ENCODE measurements at places on chromosomes 7 and 10.

DNA sequence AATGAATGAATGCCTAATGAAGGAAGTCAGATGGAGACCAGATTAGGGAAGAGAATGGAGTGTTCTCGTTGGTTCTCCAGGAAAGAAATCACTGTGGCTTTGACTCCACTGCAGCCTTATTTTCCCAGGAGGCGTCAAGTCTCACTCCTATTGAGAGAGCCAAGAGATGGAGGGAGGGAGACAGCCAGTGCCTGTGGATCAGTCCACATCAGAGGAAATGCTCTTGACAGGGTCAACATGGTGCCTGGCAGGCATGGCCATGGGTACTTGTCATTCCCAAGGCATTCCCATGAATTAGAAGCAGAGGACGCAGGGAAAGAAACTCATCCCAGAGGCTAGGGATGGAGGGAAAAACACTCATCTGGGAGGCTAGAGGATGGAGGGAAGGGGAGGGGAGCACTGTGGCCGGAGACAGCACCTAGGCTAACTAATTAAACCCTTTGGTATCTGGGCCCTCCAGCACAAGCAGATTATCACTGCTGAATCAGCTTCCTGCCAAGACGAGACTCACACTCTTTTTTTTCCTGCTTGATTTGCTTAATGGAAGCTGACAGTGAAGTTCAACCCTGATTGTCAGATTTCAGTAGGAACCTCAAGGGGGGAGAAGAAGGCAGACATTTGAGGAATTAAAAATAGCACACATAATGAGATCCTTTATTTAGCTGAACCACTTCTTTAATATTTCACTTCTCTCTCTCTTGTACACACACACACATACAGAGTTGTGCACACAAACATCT is 1233.2 kb upstream of the AUTS2 start:
- DNase-seq: no peak

DNA sequence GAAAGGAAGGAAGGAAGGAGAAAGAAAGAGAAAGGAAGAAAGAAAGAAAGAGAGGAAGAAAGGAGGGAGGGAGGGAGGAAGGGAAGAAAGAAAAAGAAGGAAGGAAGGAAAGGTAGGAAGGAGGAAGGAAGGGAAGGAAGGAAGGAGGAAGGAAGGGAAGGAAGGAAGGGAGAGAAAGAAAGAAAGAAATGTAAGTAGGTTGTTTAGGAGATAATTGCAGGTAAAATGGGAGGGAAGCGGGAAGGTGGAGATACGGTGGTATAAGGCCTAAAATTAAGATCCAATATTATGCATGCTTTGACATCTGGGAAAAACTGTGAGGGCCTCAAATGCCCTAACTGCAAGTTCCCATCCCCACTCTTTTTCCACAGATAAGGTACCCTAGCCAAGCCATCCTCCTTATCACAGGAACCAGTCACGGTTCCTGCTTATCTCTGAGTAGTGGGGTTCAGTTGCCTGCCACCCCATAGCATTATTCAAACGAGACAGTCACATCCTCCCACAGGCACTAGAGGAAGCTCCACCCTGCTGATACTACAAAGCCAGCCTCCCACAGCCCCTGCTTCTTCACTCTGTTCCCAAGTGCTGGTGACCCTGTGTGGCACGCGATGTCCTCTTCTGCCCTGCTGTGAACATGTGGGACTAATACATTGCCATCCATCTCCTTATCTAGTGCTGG is 28.7 kb downstream of the ST8SIA6 start:
- DNase-seq: no peak

DNA sequence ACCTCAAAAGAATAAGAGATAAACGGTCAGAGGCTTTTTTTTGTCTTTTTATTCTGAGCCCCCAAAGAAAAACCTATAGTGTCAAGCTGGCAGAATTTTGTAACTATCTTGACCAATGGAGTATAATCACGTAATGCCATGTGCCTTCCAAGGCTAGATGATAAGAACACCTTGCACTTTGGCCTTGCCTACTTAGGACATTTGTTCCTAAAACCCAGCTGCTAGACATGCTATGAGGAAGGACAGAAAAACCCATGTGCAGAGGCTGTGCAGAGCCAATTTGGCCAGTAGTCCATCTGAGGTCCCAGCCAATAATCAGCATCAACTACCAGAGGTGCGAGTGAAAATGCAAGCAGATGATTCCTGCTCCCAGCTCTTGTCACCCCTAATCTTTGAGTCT is 69.9 kb downstream of the EPDR1 start:
- DNase-seq: no peak

- DNase-seq: no peak
Measured at GRCh38 chr7:39589323-39590111, 23.3 kb downstream of the YAE1 start.

DNA sequence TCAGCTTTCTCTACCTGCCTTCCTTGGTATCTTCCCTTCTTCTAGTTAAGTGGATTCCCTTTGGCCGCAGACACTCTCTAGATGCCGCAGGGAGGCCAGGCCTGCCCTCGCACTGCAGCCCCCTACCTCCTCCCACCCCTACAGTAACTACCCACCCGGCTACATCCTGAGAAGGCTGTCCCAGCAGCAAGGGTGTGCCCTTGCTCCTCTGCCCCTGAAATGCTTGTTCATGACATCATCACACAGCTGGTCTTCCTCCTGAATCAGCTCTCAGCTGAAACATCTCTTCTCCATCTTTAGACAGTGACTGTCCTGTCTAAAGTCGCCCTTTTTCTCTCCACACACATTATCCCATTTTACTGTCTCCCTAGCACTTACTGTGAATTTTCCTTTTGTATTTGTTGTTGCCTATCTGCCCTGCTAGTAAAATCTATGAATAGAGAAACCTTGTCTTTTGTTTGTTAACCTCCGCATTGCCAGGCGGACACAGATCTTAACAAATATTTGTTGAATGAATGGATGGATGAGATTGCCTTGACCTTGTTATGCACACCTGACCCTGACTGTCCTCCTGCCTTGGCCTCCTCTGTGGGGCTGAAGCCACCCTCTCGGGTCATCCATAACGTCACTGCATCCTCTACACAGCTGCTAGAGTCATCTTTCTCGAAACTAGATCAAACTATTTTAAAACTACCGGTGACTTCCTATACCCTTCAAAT is 108.9 kb upstream of the GATA3 start:
- no peak for DNase-seq

GRCh38 chr10:11232222-11232961 is 214.7 kb downstream of the CELF2 start:
- DNase-seq: no peak

GRCh38 chr7:131336956-131337355 is 9.3 kb downstream of the MKLN1 start:
- DNase-seq: no peak

GRCh38 chr10:115818012-115818411 is 455.0 kb downstream of the GFRA1 start:
- DNase-seq: no peak
